Stimulated activated CD4-positive, alpha-beta T cell treated with anti-CD3 and anti-CD28 coated beads, Interleukin-15, amount 100 ng/mL, for 1 hour (primary cell): ENCODE measurements at places on chromosomes 5 and 9.

DNA sequence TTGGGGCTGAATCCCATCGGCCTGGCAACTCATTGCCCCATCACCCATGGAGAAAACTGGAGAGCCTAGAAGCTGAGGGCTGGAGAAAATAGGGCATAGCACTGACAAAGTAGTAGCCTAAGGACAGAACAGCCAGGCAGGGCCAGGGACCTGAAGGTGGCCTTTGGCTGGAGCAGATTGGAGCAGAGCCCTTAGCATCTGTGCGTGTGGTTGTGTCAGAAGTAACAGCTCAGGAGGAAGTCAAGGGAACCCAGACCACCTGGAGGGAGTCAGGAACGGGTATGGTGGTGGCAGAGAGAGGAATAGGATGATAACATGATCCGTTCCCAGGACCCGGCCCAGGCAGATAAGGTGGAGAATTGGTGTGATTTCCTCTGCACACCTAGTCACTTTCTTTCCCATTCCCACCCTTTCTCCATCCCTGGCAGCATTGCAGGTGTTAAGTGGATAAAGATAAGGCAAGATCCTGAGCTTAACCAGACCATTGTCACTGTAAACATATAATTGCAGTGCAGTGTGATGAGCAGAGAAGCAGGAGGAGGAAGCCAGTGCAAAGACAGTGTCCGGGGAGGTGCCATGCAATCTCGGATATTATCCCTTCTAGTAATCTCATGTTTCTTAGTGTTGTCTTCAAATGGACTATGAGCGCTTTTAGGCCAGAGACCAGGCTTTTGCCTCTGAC lies 67.0 kb downstream of the NDFIP1 start:
- DNase-seq = no peak

DNA sequence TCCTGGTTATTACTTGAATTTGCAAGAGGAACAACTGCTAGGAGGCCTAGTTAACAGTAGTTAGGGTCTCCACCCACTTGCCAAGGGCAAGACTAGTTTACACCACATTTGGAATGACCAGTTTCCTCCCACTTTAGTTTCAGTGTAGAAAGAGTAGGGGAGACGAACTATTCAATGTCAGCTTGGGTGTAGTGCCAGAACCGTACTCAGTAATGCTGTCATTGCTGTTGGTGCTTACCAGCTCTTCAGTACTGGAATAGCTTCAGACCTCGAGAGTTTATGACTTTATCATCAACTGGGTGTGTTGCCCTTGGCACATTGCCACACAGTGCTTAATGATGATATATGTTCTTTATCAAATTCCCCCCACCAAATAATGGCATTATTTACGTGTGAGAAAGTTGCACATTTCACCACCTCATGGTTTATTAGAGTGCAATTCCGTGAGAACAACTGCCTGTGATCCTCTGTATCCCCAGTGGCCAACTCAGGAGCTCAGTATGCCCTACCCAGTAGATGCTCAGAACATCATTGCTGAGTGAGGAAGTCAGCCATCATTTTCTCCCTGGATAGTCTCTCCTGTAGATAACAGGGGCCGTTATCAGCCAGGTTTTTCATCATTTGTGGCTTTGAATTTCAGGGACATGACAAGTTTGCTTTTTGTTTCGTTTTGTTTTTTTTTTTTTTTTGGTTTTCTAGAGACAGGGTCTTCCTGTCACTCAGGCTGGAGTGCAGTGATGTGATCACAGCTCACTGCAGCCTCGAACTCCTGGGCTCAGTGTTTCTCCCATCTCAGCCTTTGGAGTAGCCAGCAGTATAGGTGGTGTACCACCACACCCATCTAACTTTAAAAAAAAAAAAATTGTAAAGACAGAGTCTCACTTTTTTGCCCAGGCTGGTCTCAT lies 67.3 kb downstream of the DOCK8 start:
- DNase-seq = no peak

- DNase-seq = no peak
Observed at GRCh38 chr5:78547731-78548615, 100.6 kb downstream of the LHFPL2 start.

- DNase-seq = no peak
Observed at GRCh38 chr5:115541611-115542010, 3.0 kb downstream of the FEM1C start.

- DNase-seq = no peak
Observed at GRCh38 chr9:109444771-109445320, 53.3 kb downstream of the PTPN3 start.

GRCh38 chr9:114855488-114855887 lies 49.6 kb upstream of the TNFSF15 start:
- no peak for DNase-seq

- DNase-seq = no peak
Observed at GRCh38 chr5:122727112-122727541, 47.8 kb upstream of the SNX2 start.

DNA sequence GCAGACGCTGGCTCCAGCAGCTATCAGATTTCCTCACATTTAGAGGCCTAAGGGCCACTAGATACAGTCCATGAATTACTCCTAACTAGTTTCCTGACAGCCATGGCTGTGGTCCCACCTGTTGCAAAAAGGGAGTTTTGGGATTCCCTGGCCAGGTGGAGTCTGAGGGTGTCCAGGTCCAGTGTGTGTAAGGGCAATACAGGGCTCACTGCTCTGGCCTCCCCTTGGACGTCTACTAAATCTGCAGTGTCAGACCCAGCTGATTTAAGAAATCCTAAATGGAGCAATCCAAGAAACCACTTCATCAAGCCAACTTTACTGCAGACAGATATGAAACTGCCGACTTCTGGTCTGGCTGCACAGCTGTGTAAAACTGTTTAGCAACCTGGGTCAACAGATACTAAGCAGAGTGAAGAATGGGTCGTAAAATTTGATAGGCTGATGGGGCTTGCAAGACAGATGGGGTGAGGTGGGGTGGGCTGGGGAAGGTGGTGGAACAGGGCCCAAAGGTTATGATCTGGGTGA lies 116.4 kb downstream of the GADD45G start:
- DNase-seq = no peak

DNA sequence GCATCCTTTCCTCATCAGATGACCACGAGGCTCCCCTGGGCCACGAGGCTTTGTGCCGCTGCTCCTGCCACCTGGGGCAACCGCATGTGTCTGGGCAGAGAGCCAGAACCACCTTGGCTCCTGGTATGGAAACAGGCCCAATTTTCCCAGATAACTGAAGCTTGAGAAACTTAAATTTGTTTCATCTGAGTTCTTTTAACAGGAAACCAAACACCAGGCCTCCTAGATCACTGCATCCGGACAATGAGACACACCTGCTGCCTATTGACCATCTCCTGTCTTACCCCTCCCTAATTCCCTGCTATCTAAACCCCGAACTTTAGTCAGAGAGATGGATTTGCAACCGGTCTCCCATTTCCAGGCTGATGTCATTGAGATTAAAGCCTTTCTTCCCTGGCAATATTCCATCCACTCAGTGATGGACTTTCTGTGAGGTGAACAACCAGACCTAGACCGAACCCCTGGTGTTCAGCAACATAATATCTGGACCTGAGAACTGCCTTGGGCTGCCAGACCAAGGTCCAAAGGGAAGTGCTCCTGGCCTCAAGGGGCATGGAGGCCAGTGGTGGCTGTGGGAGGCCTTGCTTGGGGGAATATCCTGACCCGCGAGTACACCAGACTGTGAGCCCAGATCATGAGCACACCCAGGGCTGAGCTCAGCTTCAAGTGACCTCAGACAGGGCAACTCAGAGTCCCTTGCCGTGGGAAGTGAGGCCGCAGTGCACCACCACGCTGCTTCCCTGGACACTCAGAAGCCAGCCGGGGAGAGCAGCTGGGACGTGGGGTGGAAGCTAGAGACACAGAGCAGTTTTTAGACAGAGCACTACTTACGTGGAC lies 199.7 kb downstream of the HSPA4 start:
- DNase-seq = no peak

DNA sequence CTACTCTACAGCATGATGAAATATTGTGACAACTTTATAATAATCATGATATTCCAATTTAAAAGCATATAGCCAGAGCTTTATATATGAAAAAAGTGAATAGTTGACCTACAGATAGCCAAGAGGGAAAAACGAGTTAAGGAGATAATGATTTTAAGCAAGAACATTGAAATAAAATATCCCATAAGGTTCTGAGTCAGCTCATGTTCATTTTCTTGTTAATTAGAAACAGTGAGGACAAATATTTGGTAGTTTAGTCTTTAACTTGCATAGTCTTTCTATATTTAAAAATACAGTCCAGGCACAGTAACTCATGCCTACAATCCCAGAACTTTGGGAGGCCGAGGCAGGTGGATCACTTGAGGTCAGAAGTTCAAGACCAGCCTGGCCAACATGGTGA lies 55.8 kb upstream of the CDH6 start:
- DNase-seq = no peak

- no peak for DNase-seq
Observed at GRCh38 chr9:121439711-121440664, 59.7 kb downstream of the GGTA1 start.

DNA sequence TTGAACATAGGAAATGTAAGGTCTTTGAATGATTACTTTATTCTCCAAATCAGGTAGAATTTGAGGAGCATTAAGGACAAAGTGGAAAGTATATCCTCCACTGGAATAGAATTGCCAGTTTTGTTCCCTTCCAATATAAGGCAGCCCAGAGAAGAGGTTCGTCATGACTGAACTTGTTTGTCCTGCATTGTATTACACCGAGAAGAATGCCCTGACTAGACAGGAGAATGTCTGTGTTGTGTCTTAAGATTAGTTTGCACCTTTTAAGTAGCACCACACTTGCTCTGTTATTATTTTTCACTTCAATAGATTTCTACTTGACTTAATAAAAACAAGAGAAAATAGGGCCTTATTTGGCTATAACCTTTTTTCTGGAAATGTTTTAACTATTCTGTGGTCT lies 586.2 kb upstream of the PTGER4 start:
- no peak for DNase-seq

DNA sequence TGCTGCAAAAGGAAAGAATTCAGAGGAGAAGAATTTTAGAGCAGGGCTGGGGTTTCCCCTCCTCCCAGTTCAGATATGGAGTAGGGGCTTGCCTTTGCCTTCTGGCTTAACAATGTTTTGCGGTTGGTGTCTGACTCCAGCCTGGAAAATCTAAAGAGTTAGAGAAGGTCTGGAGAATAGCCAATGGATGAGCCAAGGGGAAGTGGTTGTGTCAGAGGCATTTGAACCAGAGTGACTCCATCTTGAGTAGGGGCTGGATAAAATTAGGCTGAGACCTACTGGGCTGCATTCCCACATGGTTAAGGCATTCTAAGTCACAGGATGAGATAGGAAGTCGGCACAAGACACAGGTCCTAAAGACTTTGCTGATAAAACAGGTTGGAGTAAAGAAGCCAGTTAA lies 133.7 kb downstream of the DIRAS2 start:
- no peak for DNase-seq

GRCh38 chr9:129109952-129110739 lies 447 bp downstream of the CRAT start:
- DNase-seq = no peak

GRCh38 chr5:107289030-107289714 lies 381.6 kb downstream of the EFNA5 start:
- DNase-seq = no peak

GRCh38 chr5:39025456-39025855 lies 48.7 kb downstream of the RICTOR start:
- no peak for DNase-seq

- no peak for DNase-seq
Observed at GRCh38 chr5:151719228-151720000, 32.7 kb upstream of the SPARC start.

DNA sequence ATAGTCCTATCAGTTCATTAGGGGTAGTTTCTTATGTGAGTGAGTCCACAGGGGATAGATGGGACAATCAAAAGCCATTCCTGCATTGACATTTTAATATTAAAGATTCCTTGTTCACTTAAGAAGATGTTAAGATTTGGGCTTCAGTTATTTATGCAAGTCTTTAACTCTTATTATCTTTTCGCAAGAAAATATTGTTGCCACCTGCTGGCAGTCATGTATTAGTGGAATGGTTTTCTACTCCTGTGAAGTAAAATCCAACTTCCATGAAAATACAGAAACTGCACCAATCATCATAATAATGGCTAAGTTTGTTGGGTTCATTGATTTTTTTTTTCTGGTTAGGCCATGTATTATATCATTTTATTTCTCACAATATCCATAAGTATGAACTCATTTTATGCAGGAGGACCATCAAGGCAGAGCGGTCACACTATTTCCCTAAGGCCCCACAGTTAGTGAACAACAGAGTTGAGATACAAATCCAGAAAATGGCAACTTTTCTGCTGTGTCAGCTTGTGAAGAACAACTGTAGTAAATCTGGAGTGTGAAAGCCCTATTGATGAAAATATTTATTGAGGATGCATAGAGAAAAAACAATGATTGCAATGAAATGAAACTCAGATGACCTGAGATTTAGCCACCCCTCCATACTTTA lies 88.5 kb upstream of the TXNDC8 start:
- no peak for DNase-seq

DNA sequence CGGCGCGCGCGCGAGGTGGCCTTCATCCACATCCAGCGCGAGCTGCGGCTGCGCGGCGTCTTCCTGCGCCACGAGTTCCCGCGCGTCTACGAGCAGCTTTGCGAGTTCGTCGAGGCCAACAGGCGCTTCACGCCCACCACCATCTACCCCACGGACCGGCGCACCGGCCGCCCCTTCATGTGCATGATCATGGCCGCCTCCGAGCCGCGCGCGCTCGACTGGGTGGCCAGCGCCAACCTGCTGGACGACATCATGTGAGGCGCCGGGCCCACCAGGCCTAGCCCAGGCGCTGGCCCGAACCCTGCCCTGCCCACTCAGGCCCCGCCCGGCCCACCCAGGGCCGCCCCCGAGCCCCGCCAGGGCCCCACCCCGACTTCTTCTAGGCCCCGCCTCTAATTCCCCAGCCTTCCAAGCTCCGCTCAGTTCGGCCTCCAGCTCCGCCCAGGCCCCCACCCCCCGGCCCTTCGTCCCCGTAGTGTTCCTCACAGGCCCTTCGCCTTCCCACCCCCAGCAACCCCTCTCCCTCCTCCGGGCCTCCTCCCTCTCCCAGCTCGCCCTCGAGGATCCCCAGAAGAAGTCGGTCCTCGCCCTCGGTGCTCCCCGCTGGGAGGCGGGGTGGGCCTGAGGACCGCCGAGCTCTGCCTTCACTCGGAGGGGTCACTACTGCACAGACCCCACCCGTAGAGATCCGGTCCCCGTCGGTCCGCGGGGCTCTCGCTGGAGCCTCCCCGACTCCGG lies 2.0 kb upstream of the PHPT1 start:
- no peak for DNase-seq

GRCh38 chr5:111656580-111656979 lies 100.4 kb downstream of the NREP start:
- no peak for DNase-seq

GRCh38 chr9:112271466-112272098 lies 61.8 kb downstream of the PTBP3 start:
- no peak for DNase-seq

DNA sequence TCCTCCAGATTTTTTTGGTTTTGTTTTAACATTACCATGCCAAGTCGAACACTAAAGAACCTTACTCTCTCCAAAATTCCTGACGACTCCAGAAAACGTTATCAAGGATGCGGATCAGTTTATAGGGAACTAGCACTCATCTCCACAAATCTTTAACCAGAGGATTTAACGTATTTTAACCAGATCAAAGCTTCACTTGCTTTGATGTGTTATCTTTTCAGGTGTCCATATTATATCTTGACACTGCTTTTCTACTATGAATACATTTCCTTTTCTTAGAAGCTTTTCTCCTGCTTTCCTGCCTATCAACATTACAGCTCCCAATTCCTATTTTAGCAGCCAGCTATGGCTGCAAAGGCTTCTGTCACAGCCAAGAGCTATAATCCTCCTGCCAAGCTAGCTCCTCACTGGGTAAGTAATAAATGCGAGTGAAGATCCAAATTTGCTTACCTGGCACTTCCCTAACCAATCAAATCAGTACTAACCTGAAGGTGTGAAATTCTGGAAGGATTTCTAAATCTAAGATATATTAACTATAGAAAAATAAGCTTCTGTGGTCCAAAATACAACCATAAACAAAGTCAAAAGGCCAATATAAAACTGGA lies 60.2 kb downstream of the CDC14B start:
- DNase-seq = no peak
